ENCODE measurements at places on chromosomes 12 and 14. TPM values are rescaled to one million over a fixed set of nuclear protein-coding genes. Genes with fewer than 3 reads are reported as not detected.

The PMEL gene
- 0.85 TPM for total RNA-seq

The SPRYD4 gene
- total RNA-seq, result 3.2 TPM

The AQP6 gene
- not detected for total RNA-seq

The NAV3 gene
- total RNA-seq, result 39.8 TPM

The PLEKHG7 gene
- total RNA-seq, result 3.2 TPM

The RNASE7 gene
- total RNA-seq, result not detected

The ARHGDIB gene
- 738 TPM for total RNA-seq

The SERPINA1 gene
- total RNA-seq, result 238 TPM

The TEX52 gene
- total RNA-seq, result not detected
